ENCODE measurements at places on chromosomes 1 and 21.

DNA sequence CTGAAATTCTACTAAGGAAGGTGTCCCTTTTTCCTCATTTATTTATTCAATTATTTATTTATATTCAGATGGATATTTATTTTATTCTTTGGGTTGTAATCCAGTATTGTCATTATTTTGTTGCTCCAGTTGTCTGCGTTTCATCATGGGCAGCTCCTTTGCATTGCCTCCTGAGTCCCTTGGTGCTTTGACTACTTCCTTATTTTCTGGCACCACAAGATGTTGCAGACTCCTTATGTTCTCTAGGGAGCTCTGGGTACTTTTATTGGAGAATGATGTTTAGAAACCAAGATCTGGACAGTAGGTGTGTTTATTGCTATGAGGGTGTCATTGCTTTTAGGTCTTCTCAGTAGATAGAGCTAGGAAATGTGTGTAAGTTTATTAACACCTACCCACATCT is 59.9 kb upstream of the ERRFI1 start:
- peak; percentile 32 for DNase-seq

DNA sequence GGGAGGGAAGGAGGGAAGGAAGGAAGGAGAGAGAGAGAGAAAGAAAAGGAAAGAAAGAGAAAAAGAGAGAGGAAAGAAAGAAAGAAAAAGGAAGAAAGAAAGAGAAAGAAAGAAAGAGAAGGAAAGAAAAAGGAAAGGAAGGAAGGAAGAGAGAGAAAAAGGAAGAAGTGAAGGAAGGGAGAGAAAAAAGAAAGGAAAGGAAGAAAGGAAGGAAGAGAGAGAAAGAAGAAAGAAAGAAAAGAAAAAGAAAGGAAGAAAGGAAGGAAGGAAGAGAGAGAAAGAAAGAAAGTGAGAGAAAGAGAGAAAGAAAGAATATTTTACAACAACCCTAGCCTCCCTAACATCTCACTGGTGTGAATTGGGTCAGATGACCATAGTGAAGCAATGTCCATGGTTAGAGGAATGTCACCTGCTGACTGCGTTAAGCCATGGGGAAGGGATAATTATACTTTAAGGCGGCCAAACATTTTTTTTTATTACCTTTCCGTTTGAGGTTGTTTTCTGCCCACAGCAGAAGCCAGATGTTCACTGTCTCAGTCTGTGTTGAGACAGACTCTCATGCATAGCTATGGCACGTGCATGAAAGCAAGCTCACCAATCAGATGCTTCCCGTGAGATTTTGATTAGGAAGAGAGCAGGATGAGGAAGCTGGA is 76.4 kb downstream of the SNRPE start:
- no peak for DNase-seq

DNA sequence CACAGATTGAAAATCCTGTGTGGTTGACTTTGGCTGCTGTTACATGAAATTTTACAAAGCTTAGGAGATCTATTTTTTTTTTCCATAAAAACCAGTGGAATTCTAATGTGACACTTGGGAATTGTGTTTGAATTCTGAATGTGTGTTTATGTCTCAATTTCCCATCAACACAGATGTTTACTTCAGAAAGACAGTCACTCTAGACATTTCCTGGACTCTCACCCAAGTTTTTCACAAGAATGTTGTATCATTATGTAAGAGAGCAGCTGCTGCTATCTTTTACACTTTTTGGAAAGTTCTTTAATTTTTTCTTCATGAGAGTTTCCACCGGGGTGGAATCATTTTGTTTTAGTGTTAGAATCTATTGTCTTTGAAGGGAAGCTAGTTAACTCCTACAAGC is 210.1 kb downstream of the GIPC2 start:
- no peak for DNase-seq

GRCh38 chr1:158053276-158053675 is 59.8 kb downstream of the KIRREL1 start:
- DNase-seq: no peak

DNA sequence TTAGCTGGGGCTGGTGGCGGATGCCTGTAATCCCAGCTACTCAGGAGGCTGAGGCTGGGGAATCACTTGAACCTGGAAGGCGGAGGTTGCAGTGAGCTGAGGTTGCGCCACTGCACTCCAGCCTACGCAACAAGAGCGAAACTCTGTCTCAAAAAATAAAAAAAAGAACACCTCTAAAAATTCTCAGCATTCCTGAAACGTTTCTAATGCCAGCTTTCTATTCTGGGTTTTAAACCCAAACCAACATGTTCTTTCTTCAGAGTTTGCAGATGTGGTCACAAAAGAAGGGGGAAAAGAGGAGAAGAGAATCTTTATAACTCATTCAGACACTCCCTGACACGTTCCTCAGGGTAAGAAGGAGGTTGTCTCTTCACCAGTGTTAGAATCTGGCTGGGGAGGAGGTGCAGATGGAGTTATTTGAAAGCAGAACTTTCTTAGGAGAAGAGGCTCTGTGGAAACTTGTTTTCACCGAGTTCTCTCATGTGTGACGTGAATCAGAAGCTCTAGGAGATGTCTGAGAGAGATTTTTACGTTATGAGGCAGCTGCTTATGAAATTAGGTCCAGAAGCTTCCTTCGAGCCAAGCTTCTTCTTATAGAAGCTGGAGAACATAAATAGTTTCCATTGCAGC is 17.8 kb upstream of the CNR2 start:
- DNase-seq: no peak

DNA sequence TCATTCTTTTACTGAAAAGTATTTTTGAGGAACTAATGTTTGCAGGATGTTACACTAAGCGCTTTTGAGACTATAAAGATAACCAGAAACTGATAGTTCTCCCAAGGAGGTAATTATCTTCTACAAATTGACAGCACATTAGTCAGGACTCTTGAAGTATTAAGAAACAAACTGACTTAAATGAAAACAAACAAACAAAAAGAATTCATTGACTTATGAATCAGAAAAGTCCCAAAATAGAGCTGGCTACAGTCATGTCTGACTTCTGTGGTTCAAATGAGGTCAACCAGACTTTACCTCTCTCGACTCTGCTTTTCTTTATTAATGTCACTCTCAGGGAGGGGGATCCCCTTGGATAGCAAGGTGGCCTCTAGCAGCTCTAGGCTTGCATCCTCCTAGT is 296.8 kb downstream of the TPR start:
- DNase-seq: no peak

DNA sequence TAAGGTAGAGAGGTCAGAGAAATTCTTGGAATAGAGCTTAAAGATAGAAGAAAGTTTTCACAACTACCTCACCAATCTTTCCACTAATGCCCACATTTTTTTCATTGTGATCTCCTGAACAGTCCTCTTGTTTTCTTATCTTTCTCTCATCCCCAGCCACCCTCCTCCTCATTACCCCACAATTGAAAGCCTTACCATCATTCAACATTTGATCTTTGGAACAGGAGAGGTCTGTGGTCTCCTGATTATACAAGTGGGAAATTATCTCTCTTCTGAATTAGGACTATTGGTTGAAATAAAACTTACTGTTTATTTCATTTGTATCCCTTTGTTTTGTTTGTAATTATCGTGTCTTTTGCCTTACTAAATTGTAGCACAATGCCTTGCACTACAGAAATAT is 29.6 kb downstream of the DNAH14 start:
- DNase-seq: no peak

DNA sequence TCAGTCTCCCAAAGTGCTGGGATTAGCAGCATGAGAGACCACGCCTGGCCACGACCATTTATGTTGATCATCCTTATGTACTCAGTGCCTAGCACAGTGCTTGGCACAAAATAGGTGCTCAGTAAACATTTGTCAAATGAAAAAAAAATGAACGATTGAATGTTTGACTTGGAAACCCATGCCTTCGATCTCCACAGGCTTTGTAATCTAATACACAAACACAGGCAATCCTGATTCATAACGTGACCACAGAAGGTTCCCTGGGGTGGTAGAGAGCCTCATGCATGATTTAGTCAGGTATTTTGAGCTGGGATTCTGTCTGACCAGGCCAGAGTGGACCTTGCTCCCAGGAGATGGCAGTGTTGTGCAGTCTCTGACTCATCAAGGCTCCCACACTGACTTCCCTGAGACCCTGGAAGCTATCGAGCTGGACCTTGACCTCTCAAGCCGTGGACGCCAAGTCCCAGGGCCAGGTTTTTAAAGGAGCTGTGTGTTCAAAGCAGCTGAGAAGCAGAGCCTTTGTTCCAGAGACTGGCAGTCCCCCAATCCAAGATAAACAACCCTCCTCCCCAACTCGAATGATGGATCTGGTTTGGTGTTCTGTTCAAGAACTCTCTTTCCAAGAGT is 81.1 kb downstream of the PGM1 start:
- no peak for DNase-seq

- no peak for DNase-seq
These were observed 9.5 kb downstream of the STX6 start for GRCh38 chr1:181013144-181013543.

- DNase-seq: no peak
These were observed 181.3 kb upstream of the SPAG17 start for GRCh38 chr1:118366286-118366685.

DNA sequence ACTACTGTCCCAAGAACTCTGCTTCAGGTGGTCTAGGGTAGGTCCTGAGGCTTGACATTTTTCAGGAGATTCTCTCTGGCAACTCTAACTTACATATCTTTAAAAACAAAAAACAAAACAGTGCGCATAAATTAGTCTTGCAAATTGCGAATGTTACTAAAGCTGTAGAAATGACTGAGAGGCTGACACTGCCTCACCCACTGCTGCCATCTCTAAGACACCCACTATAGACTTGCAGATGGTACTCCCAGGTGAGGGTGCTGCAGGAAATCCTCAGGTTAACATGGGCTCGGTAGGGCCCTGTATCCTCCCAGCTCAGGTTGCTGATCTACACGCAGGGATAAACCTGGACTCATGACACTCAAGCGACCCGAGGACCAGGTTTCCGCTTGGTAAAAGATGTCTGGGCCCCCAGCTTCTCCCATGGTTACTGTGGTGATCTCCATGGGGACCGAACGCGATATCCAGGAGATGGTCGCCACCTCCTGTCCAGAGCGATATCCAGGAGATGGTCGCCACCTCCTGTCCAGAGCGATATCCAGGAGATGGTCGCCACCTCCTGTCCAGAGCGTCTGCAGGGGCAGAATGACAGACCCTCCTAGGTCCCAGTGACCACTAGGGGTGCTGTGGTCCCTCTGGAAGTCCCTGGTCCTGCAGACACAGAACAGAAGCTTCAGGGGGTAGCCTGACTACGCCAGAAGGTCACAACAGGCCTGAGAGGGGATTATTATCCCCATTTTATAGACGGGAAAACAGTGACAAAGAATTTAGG is 16.2 kb upstream of the LY9 start:
- DNase-seq: no peak

- no peak for DNase-seq
These were observed 32.3 kb downstream of the CD58 start for GRCh38 chr1:116538544-116538943.

- no peak for DNase-seq
These were observed 67.0 kb upstream of the DYNLT5 start for GRCh38 chr1:66685265-66685664.

- DNase-seq: no peak
These were observed 151.0 kb upstream of the KCNJ6 start for GRCh38 chr21:38067086-38067739.

DNA sequence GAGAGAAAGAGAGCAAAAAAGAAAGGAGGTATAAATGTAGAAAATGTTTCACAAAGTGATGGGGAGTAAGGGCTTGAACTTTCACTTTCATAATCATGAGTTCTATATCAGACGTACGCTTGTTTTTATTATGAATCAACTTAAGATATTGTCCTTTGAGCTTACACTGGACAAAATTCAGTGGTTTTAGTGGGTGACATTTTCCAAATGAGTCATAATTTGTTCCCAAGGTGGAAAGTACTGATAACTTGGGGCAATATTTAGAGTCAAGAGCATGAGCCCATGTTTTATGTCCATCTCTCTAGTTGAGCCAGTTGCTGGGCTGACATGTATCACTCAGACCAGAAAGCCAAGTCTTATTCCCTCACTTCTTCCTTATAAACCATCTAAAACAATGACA is 161.6 kb downstream of the CHRM3 start:
- DNase-seq: no peak

- no peak for DNase-seq
These were observed 1.9 kb upstream of the BRINP3 start for GRCh38 chr1:190479516-190479915.

GRCh38 chr1:72034827-72035226 is 247.5 kb downstream of the NEGR1 start:
- no peak for DNase-seq

DNA sequence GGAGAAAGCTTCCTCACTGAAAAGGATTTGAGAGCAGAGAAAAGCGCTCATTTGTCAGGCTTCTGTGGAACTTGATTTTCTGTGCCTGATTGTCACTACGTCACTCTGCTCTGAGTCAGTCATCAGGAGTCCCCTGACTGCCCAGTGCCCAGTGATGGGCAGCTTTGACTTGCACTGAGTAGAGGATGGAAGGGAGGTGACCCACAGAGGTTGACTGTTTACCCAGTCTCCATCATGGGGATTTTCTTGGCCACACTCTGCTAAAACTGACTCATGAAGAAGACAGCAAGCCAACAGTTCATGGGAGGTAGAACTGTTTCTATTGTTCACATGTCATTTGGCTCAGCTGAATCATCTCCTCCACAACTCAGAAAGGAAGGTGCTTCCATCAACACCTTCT is 82.1 kb upstream of the DUSP10 start:
- no peak for DNase-seq

All from Kasumi-1 (cell line).